ENCODE measurements at places on chromosomes 3 and 15.

DNA sequence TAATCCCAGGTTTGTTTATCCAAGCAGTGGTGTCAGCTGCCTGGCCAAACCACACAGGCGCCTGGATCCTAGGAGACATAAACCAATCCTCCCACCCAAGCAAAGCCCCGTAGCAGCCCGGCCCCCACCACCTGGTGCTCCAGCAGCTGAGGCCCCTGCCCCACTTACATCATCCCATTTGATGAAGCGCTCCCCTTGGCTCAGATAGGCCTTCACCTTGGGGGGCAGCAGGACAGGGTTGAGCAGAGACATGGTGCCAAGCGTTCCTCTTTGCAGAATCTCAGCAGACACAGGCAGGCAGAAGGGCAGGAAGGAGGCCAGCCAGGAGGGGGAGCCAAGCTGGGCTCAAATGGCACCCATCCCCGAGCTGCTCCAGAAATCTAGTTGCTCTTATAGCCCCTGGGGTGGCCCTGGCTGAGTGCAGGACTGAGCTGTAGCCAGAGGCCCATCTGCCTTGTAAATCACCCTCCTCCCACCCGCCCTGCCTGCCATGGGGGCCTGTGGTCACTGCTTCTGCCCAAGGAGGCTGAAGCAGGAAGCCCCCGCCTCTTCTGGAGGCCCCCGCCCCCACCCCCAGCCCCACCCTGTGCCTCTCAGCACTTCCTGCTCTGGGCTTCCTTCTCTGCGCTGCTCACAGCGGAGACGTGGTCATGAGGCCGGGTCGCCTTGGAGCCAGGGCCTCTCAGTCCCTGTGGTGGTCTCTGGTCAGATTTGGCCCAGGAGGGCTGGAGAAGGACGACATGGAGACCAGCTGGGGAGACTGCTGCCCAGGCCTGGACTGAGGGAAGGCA lies at the start of gene PLCB2:
Gene PLCB2 (minus strand): TSS at position 515 of the 791 bp plus-strand sequence. CDS start 263 bp downstream, at position 252.
- DNase-seq: no peak

- no peak for DNase-seq
Measured at GRCh38 chr3:180467177-180467576, 134.8 kb upstream of the TTC14 start.

- no peak for DNase-seq
Measured at GRCh38 chr3:143349455-143349854, 229.9 kb downstream of the CHST2 start.

GRCh38 chr3:122148941-122149627 lies 34.4 kb upstream of the CASR start:
- no peak for DNase-seq

DNA sequence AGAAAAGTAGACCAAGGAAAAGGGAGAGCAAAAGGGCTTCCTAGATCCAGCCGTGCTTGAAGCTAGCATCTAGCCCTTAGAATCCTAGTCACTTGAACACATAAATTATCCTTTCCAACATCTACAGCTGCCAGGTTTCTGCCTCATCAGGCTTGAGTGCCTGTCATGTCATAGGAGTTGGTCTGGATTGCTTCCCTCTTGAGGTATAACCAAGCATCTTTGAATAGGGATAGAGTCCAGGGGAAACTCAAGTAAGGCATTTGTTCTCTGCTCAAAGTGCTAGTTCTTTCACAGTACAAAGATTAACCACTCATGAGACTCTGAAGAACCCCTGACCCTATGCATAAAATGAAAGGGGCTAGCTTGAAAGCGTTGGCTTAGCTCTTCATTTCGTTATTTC lies 72.3 kb downstream of the SLCO3A1 start:
- no peak for DNase-seq

DNA sequence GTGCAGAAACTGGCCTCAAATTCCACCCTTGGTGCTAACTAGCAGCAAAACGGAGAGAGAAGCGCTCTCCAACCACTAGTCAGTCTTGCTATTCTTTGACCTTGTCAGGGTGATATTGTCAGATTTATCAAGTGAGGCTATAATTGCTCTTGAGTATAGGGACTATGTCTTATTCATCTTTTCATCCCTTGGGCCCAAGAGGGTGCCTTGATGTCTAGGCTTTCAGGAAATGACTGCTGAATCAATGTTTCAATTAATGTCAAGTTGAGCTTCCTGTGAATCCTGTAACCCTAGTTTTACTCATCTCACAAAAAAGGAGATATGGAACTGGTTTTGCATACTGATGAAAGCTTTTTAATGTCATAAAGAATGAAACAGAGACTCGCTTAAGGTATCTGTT lies 701.3 kb downstream of the EDEM1 start:
- no peak for DNase-seq

GRCh38 chr3:105688821-105689220 lies 180.0 kb downstream of the CBLB start:
- DNase-seq: no peak

DNA sequence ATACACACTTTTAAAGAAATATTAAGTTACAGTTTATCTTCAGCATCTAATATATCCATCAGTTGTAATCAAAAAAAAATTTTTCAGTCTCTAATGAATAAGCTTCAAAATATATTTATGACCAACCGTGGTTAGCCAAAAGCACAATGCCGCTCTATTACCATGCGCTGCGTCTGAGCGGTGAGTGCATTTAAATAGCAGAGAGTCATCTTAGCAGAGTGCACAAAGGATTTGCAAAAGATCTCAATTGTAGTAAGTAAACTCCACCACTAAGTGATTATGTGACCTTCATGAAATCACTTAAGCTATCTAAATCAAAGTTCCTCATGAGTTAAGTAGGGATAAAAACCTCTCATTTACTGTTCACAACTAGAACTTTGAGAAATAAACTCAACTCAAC lies 4.9 kb downstream of the TP63 start:
- no peak for DNase-seq

GRCh38 chr3:125605756-125606155 lies 10.5 kb upstream of the OSBPL11 start:
- no peak for DNase-seq

GRCh38 chr15:89132611-89133507 lies 44.6 kb downstream of the ABHD2 start:
- DNase-seq: no peak

- DNase-seq: no peak
Measured at GRCh38 chr3:191385101-191385500, 54.8 kb upstream of the UTS2B start.

DNA sequence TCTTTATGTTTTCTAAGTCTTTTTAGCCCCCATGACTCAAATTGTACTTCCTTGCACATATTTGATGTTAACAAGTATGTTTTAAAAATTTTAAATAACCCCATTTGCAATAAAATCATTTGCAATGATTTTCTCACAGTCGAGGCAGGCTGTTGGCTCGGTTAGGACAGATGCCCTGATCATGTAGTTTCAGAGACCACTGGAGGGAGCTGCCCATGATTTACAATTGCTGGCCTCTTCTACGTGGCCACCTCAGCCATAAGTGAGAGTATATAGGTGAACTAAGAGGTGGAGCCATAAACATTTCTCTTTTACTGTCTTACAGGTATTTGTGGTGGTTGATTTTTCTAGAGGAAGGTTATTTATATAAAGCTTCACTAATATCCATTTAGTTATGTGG lies 1.7 kb downstream of the DTWD1 start:
- no peak for DNase-seq

DNA sequence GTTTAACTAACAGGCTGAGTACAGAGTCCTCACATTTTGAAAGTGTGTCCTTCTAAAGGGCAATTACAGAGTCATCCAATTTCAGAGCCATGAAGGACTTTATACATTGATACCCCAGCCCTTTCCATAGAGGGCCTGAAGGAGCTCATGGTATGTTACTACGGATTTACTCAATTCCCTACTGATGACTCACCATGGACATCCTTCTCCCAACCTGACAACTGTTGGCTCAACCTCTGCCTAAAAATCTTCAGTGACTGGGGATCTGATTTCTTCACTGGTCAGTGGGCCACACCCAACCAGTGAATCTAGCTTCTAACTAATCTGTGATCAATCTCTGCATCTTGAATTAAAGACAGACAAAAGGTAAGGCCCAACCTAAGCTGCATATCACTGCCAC lies 963.4 kb upstream of the CFAP20DC start:
- DNase-seq: no peak

DNA sequence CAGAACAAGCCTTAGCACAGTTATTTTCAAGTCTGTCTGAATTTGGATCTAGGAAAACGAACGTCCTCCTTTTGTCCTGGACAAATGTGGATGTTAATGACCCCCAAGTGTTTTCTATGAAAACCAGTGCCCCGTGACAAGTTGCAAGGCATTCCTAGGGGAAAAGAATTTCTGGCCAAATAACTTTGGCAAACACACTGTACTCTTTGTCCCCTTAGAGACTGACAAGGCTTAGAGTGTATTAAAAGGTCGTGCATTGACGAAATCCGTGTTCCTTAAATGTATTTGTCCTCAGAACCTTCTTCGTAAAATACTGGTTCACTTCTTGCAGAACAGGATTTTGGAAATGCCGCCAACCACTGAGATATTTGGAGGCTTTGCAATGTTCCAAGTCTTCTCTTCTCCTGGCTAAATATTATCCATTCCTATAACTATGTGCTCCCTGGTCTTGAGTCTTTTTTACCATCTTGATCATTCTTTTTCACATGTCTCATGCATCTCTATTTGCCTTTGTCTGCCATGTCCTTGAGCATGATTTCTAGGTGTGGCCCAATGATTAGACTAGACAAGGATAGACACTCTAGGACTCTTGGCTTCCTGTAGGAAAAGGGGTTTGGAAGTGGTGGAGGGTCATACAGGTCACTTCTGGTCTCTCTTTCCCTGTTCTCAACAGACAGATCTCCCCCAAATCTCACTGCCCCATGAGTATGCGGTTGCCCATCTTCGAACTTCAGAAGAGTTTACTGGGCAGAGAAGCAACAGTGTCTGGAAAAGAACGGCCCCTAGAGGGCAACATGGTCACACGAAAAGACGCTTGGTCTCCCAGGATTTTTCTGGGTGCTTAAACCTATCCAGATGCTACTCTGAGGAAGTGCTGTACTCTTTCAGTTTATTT lies 117.5 kb downstream of the EDEM1 start:
- peak; percentile 18 for DNase-seq

All from anterior cingulate cortex (tissue), 58 donors.